NCI-H1105 treated with DMSO at 0.1 percent for 48 hours (cell line): ENCODE measurements at places on chromosomes 6 and 20.
A peak's percentile ranks its signal among the peaks of the same experiment; 100 is the strongest.

DNA sequence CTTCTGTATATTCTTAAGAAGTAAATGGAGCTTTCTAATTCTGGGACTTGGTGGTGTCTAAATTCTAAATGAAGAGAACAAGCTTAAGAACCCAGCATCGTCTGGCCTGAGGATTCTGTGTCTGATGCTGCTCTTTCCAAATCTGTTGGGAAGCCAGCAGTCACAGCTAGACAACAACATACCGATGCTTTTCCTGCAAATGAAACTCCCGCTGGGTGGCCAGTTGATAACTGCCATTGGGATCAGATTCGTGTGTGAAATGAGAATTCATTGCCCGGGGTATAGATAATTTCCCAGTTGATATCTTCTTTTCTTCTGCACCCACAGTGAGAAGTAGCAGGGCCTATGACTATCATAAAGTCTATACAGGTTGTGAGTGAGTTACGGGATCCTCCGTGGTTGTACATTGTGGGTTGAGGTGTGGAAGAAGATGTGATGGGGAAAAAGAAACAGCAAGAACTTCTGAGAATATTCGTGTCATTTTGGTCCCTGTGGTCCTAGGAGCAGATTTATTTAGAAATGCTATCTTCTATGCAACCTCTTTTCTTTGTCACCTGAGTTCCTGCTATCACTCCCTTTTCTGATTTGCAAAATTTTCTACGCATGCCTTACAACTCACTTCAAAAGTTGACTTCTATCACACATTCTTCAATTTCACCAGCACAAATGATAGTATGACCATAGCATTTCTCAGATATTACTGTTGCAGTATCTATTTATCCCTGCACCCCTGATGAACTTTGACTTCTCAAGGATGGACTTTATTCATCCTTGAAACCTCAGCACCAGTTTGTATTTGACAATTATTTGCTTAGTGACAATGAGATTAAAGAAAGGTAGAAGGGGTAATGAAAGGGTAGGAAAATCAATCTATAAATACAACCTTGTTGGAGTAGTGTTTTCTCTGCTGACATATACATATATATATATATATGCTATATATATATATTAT is 10.4 kb downstream of the NOX3 start:
- DNase-seq = no peak

GRCh38 chr20:34586488-34587163 is 28.1 kb downstream of the MAP1LC3A start:
- DNase-seq = no peak

DNA sequence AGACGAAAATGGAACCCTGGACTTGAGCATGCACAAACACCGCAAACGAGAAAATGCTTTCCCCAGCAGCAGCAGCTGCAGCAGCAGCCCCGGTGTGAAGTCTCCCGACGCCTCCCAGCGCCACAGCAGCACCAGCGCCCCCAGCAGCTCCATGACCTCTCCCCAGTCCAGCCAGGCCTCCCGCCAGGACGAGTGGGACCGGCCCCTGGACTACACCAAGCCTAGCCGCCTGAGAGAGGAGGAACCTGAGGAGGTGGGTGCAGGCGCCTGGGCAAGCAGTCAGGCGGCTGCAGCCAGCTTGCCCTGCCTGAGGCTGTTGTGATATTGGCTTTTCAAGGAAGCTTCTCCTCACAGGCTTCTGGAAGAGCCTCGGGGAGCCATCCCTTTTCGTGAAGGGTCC is 35.8 kb upstream of the PCMTD2 start:
- no peak for DNase-seq

GRCh38 chr6:35086636-35087360 is 54.3 kb downstream of the TCP11 start:
- no peak for DNase-seq

DNA sequence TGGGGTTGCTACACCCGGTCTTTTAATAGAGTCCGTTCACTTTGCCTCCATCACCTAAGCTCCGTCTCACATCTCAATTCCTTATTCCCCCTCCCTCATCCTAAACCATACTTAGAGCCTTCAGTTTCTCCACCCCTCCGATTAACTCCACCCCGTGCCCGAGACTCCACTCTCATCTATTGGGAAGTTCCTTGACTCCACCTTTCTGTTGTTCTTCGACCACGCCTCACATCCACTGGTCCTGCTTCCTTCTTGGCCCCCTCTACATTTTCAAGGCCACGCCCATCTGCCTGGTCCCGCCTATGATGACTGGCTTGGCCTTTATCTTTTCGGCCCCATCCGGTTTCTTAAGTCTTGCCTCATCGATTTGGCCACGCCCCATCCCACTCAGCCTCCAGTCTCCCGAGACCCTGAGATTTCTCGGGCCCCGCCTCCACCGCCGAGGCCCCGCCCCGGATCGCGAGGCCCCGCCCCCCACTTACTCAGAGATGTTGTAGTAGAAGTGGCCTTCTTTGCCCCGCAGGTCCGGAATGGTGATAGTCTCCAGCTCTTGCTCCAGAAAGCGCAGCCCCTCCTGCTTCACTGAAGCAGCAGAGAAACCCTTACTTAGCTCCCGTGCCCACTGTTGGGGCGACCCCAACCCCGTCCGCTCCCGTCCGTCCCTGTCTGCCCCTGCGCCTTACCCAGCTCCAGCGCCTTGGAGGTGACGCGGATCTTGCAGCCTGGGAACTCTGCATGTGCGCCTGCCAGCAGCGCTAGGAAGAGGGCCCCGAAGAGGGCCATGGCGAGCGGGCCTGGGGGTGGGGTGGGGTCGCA is 1.1 kb downstream of the PLTP start:
- peak; percentile 22 for DNase-seq

DNA sequence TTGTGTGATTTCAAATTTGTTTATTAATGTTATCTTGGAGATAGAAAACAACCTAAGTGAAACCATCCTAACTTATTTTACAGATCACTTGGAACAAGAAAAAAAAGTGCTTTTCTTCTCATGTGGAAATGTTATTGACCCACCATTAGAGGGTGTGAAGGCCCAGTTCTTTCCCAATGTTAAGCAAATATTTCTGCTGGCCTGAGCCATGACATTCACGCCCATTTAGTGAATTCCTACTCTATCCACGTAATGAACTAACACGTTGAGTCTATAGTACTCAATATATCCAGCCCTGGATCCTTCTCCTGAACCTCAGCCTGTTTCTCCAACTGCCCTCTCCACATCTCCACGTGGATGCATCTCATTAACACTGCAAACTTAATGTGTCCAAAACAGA is 180.6 kb upstream of the ZFP64 start:
- no peak for DNase-seq

DNA sequence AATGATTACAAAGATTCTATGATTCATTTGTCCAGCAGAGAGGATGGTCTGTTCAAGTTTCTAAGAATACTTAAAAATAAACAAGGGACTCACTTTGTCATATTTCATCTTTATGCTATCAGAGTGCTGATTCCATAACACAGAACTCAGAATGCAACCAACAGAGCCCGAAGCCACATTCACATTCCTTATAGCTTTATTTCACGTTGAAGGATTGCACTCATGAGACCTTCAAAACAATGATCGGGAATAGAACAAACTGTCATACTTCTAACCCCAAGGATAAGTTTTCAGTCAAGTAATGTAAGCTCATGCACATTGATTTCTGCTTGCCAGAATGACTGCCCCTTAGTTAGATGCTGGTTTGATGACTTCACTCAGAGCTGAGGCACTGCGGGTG is 25.2 kb downstream of the FNDC1 start:
- no peak for DNase-seq

DNA sequence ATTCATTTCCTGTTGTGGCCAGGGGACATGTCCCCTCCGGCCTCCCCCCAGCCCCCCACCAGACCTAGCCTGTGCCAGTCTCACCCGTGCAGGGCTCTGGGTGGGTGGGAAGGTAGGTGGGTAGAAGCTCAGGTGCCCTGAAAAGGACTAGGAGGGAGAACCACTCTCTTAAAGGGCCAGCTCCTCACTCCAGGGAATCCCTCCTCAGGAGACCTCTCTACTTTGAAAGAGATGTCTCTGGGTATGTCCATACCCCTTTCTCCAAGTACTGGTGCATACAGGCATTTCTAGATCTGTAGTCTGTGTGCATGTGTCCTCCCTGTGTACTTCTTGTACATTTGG is 60.8 kb upstream of the EPB41L1 start:
- DNase-seq = no peak

DNA sequence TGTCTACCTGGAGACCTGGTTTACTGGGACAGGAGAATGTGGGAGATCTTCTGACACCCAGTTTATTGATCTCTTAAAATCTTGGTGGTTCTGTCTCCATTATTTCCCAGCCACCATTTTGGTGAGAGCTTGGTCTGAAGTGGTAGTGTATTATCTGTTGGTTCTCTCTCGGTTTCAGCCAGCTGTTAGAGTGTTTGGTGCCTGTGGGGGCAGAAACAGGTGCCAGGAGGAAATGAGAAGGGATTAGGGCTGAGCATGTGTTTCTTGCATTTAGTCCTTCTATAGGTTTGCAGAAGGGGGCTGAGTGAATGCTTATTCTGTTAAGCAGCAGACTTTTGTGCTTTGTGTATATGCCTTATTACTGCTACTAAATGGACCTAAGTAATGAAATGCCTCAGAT is 9.6 kb downstream of the JARID2 start:
- no peak for DNase-seq

GRCh38 chr20:13002251-13002650 is 6.5 kb upstream of the SPTLC3 start:
- DNase-seq = no peak

- DNase-seq = no peak
These were observed 232.5 kb downstream of the BTBD9 start for GRCh38 chr6:38407192-38407591.

DNA sequence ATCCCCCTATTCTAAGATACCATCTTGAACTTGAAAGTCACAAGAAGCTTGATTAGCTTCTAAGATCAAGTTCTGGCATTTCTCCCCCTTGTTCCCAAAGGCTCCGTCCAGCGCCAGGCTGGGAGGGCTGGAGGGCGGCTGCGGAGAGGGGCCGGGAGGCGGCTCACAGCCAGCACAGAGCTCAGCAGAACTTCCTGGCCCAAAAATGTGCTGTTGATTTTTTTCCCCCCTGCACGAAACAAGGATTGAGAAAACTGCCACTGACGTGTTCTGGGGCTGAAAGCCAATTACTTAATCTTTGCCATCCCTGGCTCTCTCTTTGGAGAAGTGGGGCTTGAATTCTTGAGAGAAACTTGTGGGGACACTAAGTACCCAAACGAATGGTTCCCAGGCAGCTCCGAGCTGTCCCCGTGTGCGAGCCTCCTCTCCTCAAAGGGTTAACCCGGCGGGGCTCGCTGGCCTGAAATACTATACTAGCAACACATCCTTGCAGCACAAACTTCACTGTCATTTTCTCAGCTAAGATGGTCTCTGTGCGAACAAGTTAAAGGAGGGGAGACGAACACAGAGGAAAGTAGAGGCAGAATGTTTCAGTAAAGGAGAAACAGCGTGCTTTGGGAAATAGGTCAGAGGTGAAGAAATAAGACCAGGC is 452 bp downstream of the TRAF3IP2 start:
- DNase-seq = peak; percentile 64

DNA sequence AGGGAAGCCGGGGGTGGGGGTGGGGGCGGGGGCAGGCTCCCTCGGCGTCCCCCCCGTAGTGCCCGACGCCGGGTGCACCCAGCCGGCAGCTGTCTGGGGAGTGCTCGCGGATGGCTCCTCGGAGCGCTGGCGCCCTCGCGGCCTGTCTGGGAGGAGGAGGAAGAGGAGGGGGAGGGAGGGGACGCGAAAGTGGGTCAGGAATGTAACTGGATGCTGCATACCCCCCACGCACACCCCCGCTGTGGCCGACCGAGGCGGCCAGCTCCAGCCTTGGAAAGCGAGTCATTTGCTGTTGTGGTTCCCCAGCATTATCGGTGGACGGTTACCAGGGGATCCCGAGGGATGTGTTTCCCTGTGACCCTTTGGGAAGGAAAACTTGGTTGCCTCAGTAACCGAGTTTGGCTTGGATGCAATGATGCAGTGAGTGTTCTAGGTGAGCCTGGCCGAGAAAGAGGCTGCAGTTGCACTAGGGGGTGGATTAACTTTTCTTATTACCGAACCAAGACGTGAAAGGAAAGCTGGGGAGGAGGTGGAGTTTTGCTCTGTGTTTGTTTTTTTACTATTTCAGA is 55.2 kb upstream of the RREB1 start:
- DNase-seq = peak; percentile 67

DNA sequence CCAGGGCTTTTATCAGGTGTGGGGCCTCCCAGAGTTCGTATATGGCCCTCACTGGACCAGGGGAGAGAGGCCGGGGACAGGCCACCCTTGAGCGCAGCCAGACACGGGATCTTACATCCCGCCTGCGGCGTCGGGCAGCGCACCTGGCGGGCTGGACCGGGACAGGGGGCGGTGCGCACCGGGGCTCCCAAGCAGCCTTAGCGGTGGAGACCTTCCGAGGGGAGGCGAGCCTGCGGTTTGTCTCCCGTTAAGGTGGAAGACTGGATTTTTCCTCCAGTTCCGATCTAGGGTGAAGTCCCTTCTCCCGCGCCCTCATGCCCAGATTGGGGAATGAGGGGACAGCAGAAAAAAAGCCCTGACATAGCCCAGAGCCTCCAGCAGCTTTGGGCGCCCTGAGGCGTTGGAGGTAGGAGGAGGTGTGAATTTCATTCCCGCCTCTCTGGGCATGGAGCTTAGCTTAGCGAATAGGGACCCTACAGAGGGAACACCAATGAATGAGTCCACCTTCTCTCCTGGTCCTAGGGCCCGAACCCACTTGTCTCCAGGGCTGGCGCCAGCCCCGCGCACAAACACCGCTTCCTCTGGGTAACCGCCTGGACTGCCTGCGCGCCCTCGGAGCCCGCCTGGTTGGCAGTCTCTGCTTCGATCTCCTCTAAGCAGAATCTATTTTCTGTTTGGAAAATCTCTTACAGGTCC is 6.7 kb upstream of the LAMP5 start:
- no peak for DNase-seq

DNA sequence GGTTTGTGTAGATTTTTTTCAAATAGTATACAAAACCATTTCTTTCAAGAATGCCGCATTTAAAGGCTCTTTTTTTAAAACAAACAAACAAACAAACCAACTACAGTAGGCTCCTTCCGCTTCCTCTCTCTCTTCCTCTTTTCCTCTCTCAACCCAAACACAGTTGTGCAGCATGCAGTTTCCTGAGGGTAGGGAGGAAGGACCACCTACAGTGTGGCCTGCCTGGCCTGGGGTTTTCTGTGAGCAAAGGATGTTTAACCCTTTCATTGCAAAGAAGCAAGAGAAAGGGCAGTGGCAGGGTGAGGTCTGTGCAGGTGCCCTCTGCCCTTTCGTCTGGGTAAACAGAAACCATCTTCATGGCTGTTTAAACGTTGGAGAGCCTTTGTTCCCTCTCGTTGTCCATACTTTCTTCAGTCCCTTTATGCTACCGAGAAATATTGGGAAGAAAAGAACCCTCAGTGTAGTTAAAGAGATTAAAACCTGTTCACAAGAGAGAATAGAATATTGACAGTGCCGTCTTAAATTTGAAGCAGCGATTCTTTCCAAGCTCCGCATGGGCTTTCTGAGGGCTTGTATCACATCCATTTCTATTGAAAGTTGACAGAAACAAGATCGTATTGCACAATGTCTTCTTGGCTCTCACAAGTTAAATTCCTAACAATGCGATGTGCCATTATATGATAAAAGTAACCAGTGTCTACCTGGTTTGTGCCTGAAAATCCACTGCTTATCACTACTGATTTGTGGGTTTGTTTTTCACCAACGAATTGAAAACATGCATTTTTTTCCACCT is 215.5 kb upstream of the SNX9 start:
- no peak for DNase-seq
